ENCODE measurements at places on chromosomes 4 and X.

DNA sequence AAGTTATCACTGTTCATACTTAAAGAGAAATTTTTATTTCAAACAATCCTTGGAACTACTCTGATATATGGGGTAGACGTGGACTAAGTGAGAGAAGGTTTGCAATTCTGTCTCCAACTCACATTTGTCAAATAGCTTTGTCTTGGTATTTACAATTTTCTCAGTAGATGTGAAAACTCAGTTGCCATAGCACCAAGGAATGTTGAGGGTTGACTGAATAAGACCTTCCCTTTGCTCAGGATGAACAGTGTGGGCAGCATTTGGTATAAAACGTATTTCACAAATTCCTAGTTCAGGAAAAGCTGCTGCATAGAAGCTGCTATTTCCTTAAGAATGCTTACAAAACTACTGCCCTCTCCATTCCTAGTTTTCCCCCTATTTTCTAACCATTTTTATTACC is 399.5 kb downstream of the NKX6-1 start:
- DNase-seq = no peak

GRCh38 chrX:19487520-19488200 is 27.6 kb downstream of the MAP3K15 start:
- no peak for DNase-seq

DNA sequence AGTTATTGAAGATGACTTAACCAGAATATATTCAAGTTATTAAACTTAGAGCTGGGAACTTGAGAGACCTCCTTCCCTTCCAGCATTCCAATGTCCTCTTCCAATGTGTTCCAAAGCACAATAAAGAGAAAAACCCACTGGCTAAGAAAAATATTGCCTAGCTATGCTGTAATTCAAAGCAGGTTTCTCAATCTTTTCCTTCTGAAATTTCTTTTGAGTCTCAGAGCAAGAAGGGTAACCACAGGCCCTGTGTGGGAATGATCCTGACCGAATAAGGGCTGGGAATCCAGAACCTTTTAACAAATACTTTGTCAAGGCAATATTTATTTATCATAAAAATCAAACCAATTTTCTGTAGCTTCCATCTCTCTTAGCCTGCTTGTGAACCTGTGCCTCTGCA is 150.7 kb upstream of the SFRP2 start:
- no peak for DNase-seq

DNA sequence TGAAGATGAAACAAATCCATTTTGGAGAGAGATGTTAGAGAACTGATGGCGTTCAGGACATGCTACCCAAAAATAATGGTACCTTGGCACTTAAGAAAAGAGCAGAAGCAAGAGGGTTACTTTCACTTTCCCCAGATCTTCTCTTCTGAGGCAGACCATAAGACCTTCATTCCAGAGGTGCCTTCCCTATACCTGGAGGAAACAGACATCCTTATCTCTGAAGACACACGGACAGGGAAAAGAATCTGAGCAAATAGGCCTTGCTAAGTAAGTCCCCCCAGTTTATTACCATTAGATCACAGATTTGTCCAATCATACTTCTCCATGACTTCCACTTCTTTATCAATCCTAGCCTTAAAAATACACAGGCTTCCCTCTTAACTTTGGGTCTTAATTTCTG is 2.0 kb upstream of the FGF2 start:
- no peak for DNase-seq

DNA sequence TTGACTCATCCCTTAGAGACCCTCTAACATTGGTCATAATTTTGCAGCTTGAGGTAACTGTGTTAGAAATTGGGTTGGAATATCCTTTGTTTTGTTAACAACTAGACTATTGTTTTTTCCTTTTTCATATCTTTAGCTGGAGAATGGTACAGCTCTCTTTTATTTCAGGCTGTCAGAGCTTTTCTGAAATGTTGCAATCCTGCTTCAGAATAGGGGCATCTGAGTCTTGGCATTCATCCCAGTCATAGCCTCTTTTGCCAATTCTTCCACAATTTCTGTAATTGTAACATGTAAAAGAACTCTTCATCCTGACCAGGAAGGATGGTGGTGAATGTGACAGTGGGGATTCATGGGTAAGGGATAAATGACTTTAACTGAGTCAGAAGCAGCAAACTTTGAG is 128.7 kb downstream of the FHIP1A start:
- no peak for DNase-seq

- DNase-seq = no peak
Measured at GRCh38 chr4:39893693-39894072, 84.0 kb downstream of the PDS5A start.

GRCh38 chrX:119228512-119229252 is 7.4 kb upstream of the PGRMC1 start:
- no peak for DNase-seq

DNA sequence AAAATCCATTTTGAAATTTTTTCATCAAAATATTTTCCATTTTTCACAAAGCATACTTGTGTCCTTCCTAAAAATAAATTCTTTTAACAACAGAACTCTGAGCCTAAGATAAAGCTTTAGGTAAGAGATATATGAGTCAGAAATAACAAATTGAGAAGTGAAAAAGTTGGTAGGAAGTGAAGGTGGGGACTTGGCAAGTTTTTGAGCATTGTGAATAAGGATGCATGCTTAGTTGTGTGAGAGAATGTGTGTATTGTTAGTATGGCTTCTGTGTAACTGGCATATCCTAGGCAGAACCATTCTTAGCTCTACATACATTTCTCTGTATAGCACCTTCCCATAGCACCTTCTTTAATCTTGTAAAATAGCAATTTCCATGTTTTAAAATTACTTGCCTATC is 6.8 kb downstream of the ASB5 start:
- DNase-seq = no peak

GRCh38 chr4:76615999-76616398 is 181.0 kb downstream of the SHROOM3 start:
- DNase-seq = no peak

DNA sequence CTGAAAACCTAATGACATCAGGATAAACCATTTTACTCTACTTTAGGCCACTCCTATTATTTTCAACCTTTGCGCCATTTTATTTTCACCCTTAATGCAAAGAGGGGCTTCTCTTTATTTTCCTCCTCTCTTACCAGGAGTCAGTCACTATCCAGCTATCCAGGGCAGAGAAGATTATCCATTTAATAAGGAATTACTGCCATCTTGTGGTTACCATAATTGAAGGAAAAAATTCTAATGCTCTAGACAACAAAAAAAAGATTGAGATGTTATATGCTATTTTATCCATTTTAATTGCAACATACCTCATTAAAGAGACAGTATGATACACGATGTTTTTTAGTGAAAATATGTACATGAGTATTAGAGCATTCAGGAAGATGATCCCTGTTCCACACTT is 514.5 kb upstream of the FAM241A start:
- no peak for DNase-seq

DNA sequence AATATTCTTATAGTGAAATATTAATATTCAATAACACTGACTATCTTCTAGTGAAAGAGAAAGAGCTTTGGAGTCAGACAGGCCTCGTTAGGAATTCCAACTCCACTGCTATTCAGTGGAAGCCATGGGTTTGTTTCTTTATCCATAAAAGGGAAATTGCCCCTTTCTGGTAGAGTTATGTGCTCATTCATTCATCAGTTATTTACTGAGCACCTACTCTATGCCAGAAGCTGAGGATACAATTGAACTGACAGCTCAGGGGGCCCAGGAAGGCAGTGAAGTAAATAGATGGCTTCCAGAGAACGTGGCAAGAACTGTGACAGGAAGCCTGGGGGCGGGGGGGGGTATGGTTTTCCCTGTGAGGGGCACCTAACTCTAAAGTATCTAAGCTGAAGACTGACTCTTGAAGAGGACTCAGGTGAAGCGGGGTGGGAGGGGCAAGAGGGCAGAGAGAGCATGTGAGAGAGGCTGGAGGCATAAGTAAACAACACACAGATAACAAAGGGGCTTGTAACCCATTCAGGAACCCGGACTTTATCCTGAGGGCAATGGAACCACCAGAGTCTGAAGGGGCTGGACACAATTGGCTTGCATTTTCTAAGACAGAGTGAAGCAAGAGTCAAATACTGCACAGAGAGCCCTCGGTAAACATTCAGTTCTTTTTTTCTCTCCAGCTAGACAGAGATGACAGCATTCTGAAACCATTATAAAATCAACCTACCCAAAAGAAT is 20.3 kb downstream of the ANXA5 start:
- DNase-seq = no peak

DNA sequence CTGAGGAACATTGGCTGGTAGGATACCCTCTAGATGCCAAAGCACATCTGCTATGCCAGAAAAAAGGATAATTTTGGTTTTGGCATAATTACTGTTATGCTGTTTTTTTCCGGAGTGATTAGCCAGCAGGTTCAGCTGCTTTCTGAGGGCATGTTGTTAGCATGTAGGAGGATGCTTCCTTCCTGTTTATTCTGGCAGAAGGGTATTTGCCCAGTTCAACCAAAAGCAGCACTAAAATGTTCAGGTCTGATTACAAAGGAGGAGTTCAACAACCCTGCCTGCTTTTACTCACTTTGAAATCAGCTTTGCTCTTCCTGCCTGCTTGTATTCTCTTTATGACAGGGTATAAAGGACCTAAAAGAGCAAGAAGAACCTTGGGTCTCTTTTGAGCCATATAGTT is 21.9 kb downstream of the ERCC6L start:
- DNase-seq = no peak

DNA sequence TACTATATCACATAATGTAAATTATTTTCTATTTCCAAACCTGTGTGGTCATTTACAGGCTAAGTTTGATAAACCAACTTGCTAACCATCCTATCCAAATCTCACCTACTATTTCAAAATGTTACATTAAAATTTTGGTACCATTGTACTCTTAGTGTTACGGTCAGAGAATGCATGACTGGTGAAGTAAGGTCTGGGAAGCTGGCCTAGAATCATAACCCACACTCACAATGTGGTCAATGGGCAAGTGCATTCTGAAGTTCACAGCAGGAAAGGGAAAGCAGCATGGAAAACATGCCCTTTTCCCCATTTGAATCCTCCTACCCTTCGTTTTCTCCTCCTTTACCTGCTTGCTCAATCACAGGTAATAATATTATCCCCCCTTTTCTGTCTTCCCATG is 54.4 kb downstream of the PPP3CA start:
- no peak for DNase-seq

GRCh38 chr4:38614231-38614630 is 49.8 kb upstream of the KLF3 start:
- DNase-seq = no peak
